ENCODE measurements at places on chromosomes 4 and X.

GRCh38 chr4:145103496-145103895, 5.4 kb downstream of the ABCE1 start:
- no peak for DNase-seq

GRCh38 chr4:158094413-158095134, 78.3 kb downstream of the GASK1B start:
- no peak for DNase-seq

DNA sequence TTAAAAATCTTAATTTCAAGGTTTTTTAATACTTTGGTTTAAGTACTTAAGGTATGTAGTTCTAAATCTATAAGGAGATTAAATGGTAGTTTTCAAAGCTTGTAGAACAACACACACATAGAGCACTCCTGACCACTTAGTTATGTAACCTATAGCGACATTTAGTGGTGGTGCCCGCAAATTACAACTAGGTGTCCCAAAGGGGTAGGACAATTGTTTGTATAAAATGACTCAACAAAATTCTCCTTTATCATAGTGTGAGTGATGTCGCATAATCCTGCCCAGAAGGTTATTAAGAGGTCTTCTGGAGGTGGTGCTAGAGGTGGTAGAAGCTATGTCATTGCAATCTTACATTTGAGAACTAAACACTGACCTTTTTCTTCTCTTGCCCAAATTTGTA, 373.0 kb upstream of the RASGEF1B start:
- DNase-seq, result peak; percentile 44

DNA sequence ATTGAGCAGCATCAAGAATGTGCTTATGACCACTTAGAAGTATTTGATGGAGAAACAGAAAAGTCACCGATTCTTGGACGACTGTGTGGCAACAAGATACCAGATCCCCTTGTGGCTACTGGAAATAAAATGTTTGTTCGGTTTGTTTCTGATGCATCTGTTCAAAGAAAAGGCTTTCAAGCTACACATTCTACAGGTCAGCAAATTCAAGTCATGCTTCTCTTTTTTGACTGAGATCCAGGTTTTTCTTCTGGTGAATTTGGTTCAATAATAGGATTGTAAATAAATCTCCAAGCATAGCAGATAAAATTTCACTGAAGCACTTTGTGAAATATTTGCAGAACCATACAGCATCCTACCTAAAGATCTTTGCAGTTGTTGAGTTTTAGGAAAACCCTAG, 218.1 kb downstream of the TLL1 start:
- no peak for DNase-seq

GRCh38 chr4:2981256-2981819, 18.0 kb downstream of the GRK4 start:
- DNase-seq, result no peak

DNA sequence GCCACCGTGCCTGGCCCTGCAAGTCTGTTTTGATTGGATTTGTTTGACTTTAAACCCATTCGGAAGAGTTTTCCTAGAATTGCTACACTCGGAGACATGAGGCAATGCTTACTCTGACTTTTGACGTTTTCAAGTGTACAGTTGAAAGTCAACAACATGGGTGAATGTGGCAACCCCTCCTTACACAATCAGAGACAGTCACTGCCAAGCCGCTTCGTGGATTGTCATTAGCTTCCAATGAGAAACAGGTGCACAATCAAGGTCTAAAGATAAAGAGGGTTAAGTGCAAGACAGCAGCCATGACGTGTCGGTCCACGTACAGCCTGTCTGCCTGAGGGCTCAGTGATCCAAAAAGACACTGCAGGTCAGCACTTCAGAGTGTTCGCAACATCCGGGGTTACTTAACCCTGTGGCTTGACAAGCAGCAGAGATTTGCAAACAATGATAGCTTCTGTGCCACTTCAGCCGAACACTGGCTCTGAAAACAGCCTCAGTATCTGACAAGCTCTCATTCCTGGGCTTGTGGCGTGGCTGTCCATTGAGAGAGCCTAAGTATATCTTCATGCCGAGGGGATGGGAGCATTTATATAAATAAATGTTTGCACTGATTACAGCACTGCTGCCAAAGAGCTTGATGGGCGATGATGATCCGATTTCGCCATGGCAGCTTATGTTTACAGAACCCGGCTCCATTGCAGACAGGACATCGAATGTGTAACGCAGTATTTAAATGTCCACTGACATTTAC, 180.0 kb downstream of the DHRSX start:
- DNase-seq, result no peak

- no peak for DNase-seq
Observed at GRCh38 chr4:101701551-101701950, 89.0 kb upstream of the BANK1 start.

- DNase-seq, result no peak
Observed at GRCh38 chr4:111930659-111931058, 214.6 kb upstream of the FAM241A start.

DNA sequence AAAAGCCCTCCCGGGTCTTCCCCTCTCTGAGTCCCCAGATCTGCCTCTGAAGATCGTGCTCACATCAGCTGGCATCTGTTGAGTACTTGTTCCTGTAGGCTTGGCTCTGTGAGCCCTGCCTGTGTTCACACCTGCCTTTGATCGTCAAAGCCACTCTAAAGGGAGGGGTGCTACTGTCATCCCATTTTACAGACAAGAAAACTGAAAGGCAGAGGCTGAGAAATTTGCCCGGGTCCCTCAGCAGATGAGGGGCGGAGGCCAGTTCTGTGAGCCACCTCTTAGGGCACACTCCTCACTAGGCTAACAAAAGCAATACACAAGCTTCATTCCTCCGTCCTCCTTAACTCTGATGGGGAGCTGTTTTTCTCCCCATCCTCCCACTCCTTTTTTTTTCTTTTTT, 655 bp downstream of the CYTL1 start:
- DNase-seq, result no peak

DNA sequence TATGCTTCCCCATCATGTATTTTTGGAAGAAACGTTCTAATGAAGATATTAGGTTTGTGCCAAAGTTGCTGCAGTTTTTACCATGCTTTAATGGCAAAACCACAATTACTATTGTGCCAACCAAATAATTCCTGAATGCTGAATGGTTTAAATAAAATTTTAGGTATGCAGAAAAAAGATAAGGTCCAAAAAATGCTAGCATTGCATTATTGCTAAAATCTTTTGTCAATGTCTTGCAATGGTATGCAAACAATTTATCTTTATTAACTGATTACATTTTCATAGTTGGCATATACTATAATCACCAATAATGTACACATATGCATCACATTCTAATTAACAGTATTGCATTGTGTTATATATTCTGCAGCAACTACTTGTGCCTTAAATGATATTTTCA, 1657.4 kb upstream of the IGFBP7 start:
- DNase-seq, result no peak

GRCh38 chr4:62161446-62161845, 961.3 kb downstream of the ADGRL3 start:
- DNase-seq, result no peak

GRCh38 chrX:136867096-136867491, 13.4 kb downstream of the RBMX start:
- no peak for DNase-seq

DNA sequence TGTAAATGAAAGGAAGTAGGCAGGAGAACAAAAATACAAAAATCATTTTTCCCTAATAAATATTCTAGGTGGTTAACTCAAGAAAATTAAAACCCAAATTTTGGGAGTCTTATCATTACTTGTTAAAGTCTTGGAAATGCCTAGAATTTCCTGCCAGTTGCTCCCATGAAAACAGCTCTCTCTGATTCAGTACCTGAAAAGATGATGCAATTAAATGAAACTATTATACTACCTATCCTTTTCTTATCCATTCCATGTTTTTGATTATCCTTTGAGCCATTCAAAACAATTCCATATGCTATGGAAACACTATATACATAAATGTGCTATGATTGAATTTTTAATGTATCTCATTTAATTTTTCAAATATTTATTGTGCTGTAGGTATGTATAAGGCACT, 50.5 kb upstream of the AMELX start:
- no peak for DNase-seq

DNA sequence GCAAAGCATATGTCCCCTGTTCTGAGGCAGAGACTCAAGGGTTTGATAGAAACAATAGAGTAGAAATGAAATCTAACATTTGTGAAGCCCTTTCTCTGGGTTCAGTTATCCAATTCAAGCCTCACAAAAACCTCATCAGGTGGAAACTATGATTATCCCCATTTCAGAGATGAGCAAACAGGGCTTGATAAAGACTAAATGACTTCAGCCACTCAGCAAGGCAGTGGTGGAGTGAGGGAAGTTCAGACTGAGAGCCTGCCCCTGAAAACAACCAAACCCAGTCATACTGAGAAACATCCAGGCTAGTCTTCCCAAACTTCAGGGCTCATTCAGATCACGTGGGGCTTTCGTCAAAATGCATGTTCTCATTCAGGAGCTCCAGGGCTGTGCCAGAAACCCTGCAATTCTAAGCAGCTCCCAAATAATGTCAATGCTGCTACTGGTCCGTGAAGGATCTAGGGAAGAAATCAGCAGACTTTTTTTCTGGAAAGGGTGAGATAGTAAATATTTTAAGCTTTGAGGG, 109.6 kb upstream of the KIT start:
- DNase-seq, result no peak

DNA sequence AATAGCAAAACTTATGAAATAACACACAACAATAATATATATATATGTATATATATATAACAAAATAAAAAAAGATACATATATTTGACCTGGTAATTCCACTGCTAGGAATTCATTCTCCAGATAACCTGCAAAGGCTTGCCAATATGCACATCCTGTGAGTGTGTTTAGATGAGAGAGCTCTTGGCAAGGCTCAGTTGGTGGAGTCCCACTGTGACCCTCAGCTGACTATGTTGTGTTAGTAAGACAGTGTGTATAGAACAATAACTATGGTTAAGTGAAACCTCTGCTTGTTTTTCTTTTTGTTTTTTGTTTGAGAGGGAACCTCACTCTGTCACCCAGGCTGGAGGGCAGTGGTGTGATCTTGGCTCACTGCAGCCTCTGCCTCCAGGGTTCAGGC, 39.5 kb upstream of the RBMX start:
- DNase-seq, result no peak

DNA sequence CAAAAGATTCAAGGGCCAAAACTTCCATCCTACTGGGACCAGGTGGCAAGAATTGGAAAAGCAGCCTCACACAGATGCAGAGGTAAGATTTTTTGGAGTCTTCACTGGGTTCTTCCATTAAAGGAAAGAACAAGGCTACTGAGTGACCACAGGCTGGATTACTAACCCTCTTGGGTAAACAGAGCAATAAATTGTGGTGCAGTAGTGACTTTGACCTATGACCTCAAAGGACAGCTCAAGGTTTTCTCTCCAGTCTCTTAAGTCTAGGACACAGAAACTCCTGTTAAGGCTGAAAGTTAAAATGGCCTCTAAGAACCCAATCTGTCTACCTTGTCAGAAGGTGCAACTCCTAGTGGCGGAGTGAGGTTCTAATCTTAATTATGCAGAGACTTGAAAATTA, 464.9 kb downstream of the SMARCA1 start:
- no peak for DNase-seq

GRCh38 chrX:72308566-72309296, 3.0 kb upstream of the CITED1 start:
- DNase-seq, result no peak

GRCh38 chrX:85544609-85545008, 165.1 kb upstream of the POF1B start:
- no peak for DNase-seq

- no peak for DNase-seq
Observed at GRCh38 chrX:81979806-81980515, 778.1 kb downstream of the SH3BGRL start.

GRCh38 chr4:176099314-176099713, 33.7 kb downstream of the WDR17 start:
- no peak for DNase-seq

GRCh38 chr4:2416564-2417225, 1.8 kb downstream of the ZFYVE28 start:
- DNase-seq, result no peak

DNA sequence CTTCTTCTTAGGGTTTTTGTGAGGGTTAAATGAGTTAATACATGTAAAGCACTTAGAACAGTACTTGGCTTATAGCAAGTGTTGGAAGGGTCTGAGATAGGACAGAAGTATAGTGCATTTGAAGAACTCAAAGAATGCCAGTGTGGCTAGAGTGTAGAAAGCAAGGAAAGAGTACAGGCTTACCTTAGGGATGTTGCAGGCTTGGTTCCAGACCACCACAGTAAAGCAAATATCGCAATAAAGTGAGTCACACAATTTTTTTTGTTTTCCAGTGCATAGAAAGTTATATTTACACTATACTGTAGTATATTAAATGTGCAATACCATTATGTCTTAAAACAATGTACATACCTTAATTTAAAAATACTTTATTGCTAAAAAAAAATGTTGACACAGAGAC, 41.3 kb downstream of the KIF4A start:
- DNase-seq, result no peak

GRCh38 chr4:105548483-105548882, 3.9 kb upstream of the ARHGEF38 start:
- no peak for DNase-seq

GRCh38 chr4:84263415-84263814, 235.7 kb downstream of the NKX6-1 start:
- no peak for DNase-seq

- no peak for DNase-seq
Observed at GRCh38 chr4:69793732-69794131, 33.3 kb upstream of the SULT1B1 start.

Measured in activated CD4-positive, CD25-positive, alpha-beta regulatory T cell (primary cell).